ENCODE measurements at places on chromosomes 2 and 18.

- DNase-seq = peak; percentile 53
Observed at GRCh38 chr2:134207589-134208209, 46.2 kb upstream of the MGAT5 start.

DNA sequence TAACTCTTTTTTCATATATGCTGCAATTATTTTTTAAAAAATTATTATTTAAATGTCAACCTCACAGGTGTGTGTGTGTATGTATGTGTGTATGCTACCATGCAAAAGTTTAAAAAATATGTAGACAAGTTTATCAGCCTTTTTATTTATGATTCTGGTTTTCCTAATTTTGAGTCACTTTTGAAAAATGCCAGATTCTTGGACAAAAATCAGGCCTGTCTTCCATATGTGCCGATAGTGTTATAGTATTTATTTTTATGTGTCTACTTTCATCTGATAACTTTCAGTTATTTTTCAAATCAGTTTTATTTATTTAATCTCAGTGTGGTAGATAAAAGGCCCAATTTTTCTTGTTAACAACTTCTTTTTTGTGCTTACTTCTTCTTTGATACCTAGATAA, 176.2 kb downstream of the RDH14 start:
- DNase-seq = no peak

DNA sequence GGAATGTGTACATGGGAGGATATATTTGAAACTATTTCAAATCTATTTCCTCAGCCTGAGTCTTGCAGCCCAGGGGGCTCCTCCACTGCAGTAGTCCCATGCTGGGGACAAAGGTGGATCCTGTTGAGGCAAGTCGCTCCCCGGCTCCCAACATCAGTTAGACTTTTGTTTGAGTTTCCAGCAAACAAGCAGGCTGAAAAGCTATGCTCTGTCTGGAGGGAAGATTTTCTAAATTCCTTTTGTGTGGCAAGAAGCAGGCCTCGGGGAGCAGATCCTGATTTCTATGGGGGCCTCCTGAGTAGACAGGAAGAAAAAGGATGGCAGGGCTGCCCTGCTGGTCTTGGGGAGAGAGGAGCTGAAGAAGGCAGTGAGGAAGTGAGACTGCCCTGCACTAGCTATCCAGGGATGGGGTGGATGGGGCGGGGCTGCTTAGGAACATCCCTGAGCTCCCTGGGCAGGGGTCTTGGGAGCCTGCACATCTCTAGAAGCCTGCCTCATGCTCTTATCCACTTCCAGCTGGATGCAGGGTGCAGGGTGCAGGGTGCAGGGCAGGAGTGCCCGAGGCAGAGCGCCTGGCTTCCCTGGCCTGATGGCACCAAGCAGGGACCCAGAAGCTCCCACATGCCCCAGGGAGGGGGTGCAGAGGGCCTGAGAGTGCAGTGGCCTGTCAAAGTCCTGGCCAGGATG, 6.0 kb upstream of the CIB4 start:
- peak; percentile 50 for DNase-seq

DNA sequence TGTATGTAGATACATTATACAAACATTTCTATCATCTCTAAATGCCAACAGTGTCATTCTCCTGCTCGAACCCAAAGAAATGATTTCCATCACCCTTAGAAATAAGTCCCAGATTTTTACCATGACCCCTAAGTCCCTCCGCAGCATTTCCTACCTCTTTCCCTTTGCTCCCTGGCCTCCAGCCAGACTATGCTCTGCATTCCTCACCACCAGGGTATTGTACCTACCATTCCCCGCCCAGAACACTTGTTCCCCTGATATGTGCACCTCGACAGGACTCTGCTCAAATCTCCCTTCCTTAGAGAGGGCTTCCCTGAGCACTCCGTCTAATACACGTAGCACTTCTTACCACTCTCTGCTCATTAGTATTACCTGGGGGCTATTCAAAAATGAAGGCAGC, 630.2 kb downstream of the ARHGAP15 start:
- DNase-seq = no peak

- no peak for DNase-seq
Observed at GRCh38 chr2:44480068-44480467, 118.3 kb downstream of the CAMKMT start.

DNA sequence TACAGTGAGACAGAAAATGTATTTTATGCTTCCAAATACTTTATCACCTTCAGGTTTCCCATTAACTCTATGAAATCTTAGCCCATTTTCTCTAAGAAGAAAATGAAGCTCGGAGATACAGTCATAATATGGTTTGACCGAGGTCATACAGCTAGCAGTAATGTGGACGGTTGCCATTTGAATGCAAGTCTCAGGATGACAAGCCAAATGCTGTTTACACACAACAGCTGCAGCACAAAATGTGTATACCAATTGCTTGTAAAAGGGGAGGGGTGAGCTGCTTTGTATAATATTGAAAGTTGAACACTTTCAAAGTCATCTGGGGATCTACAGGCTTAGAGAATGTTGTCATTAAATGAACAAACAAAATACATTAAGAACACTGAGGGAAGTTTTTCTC, 93.8 kb upstream of the FSIP2 start:
- no peak for DNase-seq

All from ecto neural progenitor cell (in vitro differentiated cells).